CD4-positive, alpha-beta T cell treated with Interleukin-17A for 1 hour (primary cell): ENCODE measurements at places on chromosomes 11 and 22.

DNA sequence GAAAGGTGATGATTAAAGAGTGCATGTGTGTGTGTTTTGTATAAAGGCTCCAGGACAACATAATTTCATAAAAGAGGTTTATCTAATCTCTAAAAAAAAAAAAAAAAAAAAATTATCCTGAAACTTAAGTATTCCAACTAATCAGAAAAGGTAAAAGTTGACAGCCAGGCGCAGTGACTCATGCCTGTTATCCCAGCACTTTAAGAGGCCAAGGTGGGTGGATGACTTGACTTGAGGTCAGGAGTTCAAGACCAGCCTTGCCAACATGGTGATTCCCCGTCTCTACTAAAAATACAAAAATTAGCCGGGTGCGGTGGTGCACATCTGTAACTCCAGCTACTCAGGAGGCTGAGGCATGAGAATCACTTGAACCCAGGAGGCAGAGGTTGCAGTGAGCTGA is 632.7 kb upstream of the CHORDC1 start:
- DNase-seq, result no peak

- DNase-seq, result no peak
Observed at GRCh38 chr11:103729617-103730016, 306.8 kb upstream of the DDI1 start.

- no peak for DNase-seq
Observed at GRCh38 chr11:15027011-15027410, 46.4 kb upstream of the CALCB start.

GRCh38 chr11:110951037-110951949 is 239.1 kb upstream of the ARHGAP20 start:
- DNase-seq, result no peak

DNA sequence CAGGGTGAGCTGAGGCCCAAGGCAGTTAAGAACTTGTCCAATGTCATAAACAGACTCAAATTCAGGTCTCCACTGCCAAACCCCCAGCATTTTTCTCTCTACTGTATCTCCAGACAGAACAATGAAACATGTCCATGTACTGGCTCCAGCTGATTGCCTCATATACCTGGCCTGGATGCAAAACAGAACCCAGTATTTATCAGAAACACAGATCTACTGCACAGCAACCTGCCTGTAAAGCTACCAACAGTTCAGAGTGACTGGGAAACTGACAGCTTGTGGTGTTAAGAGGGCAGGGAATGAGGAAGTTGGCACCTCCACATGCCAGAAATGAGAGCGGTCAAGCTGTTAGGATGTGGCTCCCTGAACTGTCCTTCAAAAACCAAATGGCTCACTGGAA is 41.6 kb downstream of the C11orf71 start:
- DNase-seq, result no peak

DNA sequence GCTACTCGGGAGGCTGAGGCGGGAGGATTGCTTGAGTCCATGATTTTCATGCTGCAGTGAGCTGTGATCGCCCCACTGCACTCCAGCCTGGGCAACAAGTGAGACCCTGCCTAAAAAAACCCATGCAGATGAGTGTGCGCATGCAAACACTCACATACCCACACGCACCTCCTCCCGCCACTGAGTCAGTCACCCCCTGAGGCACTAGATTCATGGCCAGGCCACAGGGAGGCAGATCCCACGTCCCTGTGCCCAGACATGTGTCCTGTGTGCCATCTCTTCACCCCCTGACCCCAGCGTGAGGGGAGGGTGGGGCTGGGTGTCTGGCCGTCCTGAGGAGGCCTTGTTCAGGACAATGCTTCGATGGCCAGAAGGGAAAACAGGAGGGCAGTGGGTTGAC is 15.5 kb downstream of the RELT start:
- DNase-seq, result no peak

DNA sequence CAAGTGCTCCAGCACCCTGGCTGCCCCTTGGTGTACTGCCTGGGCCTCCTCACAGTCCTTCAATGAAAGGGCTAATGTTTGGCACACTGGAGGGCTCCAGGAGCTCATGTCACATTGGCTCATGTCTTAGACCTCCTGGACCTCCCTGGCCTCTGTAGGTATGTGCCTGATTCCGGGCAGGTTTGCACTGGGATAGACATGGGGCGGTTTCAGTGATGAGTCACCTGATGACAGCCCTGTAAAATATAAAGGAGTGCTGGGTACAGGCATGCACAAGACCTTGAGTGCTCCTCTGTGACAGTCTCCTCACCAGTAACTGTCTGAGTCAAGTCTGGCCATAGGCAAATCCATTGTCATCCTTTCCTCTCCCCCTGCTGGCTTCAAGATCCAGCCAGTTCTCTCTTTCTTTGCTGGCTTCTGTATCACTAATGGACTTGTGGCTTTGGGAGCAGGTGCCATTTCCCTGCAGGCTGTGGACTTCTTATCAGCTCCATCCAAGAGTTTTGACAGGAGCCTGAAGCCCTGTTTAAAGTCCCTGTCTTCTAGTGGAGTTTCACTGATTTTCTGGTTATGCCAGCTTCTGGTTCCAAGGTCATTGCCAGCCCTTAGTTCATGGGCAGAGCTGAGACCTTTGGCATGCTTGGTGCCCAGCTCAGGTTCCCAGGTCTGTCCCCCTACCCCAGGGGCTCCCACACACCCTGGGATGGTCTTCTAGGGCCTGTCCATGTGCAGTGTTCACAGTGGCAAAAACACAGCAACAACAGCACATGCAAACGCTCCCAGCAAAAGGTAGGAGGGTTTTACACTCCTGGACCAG is 22.7 kb upstream of the P2RY2 start:
- no peak for DNase-seq

DNA sequence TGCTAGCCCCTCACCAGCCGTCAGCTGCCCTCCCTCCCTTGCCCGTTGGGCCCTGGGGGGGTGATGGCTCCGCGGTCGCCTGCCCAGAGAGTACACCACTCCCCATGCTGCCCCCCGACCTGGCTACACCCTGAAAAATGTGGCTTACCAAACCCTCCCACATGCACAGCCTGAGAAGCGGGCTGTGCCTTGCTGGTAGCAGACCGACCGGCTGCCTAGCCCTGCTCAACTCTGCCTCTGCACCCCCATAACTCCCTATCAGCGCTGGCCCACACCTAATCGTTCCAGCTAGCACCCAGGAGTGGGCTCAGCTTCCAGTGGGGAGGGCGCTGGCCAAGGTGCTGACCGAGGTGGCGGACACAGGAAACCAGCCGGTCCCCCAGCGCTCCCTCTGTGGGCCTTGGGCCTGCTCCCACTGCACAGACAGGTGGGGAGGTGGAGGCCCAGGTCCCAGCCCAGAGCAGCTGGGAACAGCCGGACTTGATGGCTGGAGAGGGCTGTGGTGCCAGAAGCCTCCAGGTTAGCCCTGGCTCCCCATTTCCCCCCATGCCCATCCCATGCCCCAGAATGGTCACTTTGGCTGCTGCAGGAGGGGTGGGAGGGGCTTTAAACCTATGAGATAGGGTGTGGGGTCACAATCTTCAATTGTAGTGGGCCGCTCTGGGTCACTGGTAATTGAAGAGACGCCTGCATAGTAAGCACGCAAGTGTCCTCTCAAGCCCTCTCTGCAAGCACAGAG is 32.1 kb upstream of the PRODH start:
- DNase-seq, result no peak
